ENCODE measurements at places on chromosomes 7 and 10.

DNA sequence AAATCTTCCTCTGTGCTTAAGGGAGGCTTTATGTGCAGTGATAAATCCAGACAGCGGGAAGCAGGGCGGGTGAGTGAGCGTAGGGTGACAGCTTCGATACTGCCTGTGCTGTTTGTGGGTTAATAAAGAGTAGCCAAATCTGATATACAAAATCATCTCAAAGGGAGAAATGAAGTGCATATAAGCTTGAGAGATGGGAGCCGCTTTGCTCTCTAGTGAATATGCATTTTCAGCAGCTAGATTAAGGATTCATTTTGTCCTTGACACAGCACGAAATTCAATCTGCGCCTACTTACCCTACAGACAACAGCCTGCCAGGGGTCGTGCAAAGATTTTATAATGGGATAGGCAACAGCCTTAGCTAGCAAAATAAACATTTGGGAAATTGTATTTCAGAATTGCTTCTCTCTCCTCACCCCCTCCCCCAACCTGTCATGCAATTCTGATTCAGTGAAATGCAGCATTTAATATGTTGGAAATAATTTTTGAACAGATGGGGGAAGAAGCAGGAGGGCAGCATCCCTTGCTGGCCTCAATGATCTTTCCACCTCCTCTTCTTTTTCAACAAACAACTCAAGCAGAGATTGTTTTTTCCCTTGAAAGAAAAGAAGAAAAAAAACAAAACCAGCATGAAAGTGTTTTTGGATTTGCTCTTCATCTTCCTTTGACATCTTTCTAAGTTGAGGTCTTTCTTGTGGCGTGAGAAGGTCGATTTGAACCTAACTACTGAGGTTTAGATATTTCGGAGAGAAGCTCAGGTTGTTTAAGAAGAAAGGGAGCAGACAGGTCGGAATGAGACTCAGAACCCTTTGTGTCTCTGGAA lies 117.9 kb downstream of the AOAH start:
- DNase-seq = peak; percentile 60

DNA sequence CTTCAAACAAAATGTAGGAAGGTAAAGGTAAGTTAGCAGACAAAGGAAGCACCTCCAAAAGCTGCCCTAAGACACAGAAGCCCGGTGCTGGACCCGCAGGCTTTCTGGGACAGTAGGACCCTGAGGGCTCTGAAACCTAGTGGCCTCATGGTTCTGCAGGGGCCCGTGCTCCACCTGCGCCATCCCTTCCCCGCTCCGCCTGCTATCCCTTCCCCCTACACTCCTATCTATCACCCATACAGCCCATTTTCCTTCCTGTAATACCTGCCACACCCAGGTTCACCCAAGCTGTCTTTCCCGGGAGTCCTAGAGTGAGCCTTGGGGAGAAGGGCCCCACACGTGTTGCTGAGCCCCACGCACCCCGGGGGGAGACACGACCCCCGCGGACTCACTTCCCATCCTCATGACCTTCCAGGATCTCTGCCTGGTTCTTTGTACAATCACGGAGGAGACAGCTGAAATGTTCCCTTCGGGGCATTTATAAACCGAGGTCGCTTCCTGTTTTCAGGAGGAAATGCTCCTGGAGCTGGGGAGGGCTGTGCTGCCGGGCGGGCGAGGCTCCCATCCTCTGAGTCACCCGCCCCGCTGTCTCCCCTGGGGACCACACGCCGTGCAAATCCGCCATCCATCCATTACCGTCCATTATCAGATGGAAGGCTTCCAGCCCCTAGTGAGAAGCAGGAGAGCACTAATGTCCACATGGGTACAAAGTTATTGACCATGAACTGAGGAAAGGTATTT lies 251.7 kb upstream of the PITRM1 start:
- peak; percentile 61 for DNase-seq

- peak; percentile 54 for DNase-seq
Measured at GRCh38 chr7:29987811-29988317, 1.7 kb downstream of the SCRN1 start.

- no peak for DNase-seq
Measured at GRCh38 chr10:19828278-19829049, 12.2 kb downstream of the PLXDC2 start.

- DNase-seq = no peak
Measured at GRCh38 chr7:150857276-150858055, 5.1 kb downstream of the AOC1 start.

DNA sequence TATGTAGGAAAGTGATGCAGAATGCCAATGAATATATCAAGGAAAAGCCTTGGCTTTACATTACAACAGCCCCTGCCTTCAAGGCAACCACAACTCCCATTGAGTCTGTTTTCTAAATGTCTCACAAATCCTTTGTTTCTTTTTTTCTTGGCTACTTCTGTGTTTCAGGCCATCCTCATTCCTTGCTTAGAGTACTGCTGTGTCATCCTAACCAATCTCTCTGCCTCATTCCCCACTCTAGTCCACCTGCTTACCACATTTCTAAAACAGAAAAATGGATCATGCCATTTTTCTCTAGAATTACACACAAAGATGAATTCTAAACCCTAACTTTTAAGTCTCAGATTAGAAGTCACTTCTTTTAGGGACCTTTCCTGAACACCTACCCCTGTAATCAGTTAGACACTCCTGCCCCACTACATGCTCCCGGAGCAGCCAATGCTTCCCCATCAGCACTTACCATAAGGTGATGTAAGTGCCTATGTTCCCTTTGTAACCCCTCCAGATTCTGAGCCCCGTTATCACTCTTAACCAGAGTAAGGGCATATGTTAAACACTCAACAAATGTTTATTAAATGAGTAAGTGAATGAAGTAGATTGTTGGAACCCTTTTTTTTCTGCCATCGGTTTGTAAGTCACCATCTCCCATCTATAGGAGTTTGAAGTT lies 2.8 kb downstream of the BORCS7 start:
- no peak for DNase-seq

DNA sequence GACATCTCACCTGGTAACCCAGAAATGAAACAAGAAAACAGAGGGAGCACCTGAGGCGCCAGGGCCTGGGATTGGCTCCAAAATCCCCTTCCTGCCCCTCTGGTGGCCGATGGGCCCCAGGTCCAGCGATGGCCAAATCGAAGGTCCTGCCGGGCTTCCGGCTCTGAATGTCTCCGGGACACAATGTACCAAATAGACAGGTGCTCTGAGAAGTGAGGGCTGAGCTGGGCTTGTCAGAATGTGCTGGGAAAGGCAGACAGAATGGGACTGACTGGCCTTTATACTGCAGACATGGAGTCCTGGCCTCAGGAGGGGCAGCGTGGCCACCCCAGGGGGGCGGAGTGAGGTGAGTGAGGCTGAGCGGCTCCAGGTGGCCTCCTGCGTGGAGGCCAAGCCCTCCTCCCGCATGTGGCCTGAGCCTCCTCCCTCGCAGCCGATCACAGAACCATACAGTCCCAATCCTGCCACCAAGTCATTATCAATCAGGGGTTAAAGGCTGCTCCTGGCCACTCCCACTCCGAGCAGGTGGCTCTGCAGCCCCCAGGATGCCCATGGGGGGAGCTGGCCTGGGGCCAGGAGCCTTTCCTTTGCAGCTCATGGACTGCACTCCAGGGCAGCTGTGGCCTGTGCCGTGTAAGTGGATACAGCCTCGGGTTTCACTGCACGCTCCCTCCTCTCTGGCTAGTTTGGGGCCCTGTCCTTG lies 185.5 kb downstream of the ADARB2 start:
- DNase-seq = peak; percentile 36

GRCh38 chr10:8325024-8325980 lies 270.8 kb downstream of the GATA3 start:
- no peak for DNase-seq

DNA sequence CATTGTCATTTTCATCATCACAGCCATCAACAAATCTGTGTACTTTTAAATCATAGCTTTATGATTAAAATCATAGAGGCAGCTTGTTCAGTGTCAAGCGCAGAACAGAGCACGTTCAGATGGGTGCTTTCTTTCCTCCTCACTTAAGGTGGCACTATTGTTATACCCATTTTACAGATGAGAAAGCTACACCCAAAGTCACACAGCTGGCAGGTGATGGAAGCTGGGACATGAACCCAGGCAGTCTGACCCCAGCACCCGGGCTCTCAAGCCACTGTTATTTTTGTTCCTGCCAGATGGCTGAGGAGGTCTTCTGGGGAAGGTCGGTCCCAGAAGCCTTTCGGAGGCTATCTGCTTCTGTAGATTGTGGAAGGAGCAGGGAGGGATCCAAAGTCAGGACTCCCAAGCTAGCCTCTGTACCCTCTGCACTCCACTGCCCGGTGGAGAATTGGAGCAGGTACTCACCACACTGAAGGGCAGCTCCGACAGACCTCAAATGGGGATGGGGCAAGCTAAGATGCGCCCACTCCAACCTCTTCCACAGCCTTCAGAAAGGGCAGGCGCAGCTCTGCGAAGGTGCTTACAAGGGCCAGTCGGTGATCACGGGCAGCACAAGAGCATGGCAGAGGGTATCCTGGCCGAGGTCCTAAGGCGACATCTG lies 610 bp downstream of the AVPI1 start:
- no peak for DNase-seq

DNA sequence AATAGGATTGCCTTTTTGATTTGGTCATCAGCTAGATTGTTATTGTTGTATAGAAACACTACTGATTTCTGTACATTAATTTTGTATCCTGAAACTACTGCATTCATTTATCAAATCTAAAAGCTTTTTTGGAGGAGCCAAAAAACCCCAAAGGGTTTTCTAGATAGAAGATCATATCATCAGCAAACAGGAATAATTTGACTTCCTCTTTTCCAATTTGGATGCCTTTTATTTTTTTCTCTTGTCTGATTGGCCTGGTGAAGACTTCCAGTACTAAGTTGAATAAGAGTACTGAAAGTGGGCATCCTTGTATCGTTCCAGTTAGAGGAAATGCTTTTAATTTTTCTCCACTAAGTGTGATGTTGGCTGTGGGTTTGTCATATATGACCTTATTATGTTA lies 10.6 kb upstream of the ENTPD7 start:
- DNase-seq = no peak

- no peak for DNase-seq
Measured at GRCh38 chr10:51106311-51106945, 32.1 kb downstream of the PRKG1 start.

DNA sequence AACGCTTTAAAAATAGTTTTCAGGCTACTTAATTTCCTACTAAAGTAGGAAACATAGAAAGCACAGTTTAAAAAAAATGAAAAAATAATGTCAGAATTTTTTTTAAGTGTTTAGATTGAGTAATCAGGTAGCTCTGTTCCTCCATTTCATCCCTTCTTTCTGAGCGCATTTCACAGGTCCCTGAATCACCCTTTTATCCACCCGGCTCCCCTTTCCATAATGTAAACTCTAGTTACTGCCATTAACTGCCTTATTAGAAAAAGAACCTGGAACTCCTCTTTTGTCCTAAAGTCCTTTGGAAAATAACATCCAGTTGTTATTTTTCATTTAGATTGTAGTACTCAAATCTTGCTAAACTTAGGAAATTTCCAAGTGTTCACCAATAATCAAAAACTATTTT lies 5.8 kb downstream of the KCND2 start:
- DNase-seq = no peak

GRCh38 chr10:17412323-17412722 lies 42.1 kb downstream of the ST8SIA6 start:
- no peak for DNase-seq

DNA sequence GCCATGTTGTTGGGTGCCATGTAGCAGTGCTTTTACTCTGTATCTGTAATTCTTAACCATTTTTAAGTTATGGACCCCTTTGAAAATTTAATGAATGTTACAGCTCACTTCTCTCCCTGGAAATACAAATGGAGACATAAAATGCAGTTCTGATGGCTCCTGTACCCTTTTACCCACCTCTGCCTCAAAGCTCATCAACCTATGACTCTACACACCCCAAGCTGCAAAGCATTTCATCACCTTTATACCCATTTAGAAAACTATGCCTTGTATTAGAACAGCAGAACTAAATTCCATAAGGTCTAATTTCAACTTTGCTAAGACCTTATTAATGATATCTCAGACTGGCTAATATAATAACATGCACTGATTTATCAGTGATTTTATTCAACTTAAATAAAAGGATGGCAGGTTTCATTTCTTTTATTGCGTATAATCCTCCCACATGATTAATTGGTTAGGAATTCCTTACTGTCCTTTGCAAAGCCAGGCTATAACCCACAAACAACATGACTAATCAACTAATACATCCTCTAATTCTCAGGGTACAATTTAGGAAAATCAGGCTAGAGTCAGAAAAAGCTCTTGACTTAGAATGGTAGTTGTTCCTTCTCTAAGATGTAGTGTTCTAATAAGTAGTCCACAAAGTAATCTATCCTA lies 68.1 kb downstream of the CPEB3 start:
- DNase-seq = no peak

- no peak for DNase-seq
Measured at GRCh38 chr10:5443429-5443828, 31.1 kb downstream of the NET1 start.

- DNase-seq = no peak
Measured at GRCh38 chr7:15086131-15086611, 183.6 kb upstream of the DGKB start.

GRCh38 chr10:78203915-78204818 lies 170.5 kb downstream of the RPS24 start:
- DNase-seq = no peak

DNA sequence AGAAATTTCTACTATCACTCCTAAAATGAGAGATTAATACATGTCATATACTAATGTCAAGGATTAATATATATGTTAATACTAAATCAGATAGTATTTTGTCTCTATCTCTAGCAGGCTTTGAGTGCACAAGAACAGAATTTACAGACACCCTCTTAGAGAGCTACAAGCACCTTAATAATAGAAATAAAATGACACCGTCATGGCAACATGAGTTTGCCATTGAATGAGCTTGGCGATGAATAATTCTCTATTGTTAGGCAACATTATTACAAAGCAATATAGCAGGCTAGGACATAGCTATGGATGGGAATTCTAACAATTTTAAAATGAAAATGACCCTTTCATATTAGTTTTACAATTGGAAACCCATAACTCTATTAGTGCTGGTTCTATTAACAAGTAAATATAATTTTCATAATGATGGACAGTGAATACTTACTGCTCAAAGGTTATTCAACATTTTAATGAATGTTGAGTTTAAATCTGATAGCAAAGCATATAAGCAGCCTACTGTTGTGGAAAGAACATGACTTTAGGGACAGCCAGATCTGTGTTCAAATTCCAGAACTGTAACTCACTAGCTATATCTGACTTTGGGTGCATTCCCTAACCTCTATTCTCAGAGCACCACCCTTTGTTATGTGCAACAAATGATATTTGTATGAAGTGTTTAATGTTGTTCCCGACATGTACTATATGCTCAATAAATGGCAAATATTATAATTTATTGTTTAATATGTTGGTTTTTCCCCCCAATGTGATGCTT lies 184.5 kb upstream of the DKK1 start:
- DNase-seq = no peak
